CD4-positive, alpha-beta T cell treated with Interleukin-10 for 1 hour (primary cell): ENCODE measurements at places on chromosomes 5 and 9.

DNA sequence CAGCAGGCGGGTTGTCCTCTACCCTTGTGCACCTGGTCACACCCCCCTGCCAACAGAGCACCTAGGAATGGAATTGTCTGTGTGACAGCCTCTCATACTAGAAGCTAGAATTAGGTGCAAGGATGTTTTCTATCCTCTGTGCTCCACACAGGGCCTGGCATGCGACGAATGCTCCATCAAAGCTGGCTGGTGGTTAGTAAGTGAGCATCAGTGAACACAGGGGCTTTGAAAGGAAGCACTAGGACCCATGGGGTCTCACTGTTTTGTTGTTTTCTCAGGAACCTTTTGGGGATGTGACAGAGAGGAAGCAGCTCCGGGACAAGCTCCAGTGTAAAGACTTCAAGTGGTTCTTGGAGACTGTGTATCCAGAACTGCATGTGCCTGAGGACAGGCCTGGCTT is 32.3 kb downstream of the GALNT12 start:
- no peak for DNase-seq

GRCh38 chr5:51806677-51807076 is 423.4 kb downstream of the ISL1 start:
- DNase-seq, result no peak

GRCh38 chr5:135126688-135127438 is 92.8 kb upstream of the PITX1 start:
- no peak for DNase-seq

- no peak for DNase-seq
Measured at GRCh38 chr9:137531099-137531765, 19.0 kb downstream of the PNPLA7 start.

DNA sequence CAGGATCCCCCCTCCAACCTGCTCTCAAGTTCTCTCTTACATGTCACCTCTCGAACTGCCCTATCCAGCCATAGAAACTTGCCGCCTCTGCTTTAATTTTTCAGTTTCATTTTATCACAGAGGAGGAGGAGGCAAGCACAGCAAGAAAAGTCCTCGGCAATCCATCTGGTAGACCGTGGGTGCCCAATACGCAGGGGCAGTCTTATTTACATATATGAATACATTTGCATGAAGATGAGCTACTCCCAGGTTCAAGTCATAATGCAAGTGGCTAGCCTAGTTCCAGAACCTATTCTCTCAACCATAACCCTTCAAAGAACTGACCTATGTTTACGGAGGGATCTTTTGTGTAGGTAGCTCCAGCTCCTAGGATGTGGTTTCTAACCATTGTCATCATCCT is 223.2 kb upstream of the PANK3 start:
- DNase-seq, result no peak

GRCh38 chr9:128335161-128335560 is 5.2 kb upstream of the SLC27A4 start:
- no peak for DNase-seq

DNA sequence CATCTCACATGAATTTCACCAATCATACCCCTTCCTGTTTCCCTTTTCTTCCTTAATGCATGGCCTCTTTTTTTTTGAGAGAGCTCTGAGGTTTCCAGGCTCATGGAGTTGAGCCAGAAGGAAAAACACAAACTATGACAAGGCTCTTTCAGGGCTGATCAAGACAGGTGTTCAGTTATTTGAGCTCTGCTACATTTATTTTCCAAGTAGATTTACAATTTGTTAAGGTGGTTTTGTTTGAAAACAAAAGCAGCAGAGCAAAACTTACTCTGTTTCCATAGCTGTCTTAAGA is 62.4 kb upstream of the IL7R start:
- DNase-seq, result no peak

GRCh38 chr9:136943291-136944211 is 987 bp downstream of the FBXW5 start:
- DNase-seq, result no peak

GRCh38 chr5:92513067-92513466 is 1068.0 kb downstream of the NR2F1-AS1 start:
- DNase-seq, result no peak

DNA sequence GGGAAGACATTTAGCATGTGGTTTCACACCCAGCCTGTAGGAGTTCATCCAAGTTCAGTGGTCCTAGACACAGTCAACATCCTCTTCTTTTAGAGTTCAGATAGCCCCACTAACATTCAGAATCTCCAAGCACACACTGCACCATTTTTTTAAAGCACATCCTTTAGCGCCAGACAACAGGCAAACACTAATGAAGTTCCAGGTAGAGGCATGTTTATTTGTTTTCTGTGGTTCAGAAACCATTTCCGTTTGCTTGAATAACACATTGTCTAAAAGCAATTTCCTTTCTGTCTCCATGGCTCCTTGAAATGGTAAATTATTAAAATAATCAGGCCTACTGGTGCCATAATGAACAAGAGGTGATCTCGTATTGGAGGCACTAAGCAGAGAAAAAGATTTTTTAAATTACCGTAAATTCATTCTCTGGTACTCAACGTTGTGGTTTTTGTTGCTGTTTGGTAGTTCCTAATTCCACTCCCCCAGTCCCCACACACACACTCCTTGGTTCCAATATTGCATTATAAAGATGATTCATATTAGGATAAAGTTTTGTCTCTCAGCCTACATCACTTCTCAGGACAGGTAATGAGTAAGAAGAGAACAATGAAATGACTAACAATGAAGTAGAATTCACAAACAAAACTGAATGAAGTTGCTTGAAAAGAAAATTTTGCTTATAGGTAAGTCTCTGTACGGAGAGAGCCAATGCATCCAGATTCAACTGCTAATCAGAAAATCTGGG is 153.1 kb downstream of the PCSK1 start:
- DNase-seq, result no peak

DNA sequence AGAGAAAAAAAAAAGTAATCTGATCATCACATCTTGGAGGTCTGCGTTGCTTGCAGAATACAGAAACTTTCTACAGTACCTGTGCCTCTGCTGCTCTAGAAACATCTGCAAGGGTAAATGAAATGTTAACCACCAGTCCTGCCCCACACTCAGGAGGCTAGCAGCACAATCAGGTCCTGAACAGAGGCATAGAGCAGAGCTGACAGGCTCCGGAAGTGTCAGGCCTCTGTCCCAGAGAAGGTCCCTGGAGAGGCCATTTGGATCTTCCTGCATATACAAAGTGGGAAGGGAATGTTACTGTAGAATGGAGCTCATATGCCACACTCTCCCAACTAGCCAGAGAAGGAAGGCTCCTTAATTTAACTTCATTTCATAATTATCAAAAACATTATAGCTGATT is 7.2 kb downstream of the NRG2 start:
- no peak for DNase-seq
